Neural progenitor cell (in vitro differentiated cells): ENCODE measurements at places on chromosomes 13 and 19. TPM values are rescaled to one million over a fixed set of nuclear protein-coding genes. Genes with fewer than 3 reads are reported as not detected.

DNA sequence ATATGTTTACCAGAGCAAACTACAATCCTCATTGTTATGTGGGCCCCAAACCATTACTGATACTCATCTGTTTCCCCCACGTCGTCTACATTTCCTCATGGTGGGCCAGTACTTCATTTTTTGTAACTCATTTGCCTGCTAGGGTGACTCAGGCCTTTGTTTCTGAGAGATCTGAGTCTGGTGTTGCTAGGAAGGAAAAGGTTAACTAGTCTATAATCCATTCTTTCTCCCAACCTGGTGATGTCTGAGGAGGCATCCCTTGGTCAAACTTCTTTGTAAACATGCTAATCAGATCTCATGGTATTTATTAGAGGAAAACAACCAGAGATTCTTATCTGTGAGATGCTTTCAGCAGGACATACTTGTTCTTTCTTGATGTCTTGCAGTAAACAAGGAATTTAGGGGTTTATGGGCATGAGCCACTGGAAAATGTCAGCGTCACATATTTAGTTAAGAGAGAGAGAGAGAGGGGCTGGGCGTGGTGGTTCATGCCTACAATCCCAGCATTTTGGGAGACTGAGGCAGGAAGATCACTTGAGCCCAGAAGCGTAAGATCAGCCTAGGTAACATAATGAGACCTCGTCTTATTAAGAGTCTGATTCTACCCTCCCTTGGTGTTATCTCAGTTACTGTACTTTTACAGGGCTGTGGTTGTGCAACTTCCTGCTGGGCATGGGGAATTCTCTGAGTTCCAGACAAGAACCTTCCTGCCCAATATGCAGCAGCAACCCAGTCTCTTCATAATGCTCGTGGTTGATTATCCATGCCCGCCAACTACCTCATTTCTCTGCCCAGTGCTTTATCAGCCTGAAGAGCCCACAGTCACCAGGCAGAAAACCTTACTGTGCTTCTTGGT lies 9.7 kb upstream of the DPRX start:
- DNase-seq: no peak

DNA sequence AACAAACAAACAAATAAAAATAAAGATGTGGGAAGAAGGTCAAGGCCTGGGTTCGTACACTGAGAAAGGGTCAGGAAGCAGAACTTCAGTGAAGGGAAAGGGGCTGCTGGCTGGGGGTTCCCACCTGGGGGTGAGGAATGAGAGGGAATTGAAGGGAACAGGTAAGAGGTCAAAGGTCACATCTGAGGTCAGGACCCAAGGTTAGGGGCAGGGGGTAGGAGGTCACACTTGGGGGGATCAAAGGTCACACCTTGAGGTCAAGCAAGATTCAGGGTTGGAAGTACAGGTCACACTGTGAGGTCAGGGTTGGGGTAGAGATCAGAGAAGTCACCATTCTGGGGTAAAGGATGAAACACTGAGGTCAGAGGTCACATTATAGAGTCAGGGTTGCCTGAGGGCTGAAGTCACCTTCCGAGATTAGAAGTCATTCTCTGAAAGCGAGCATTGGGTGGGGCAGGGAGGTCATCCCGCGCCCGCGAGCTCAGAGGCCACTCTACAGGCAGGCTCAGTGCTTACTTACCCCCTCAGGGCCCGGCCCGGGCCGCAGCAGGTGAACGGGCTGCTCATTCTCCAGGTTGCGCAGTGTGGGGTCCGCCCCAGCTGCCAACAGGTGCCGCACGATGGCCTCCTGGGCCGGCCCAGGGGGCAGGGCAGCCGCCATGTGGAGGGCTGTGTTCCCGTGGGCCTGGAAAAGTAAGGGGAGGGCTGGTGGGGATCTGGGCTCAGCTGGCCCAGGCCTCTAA lies 10.8 kb downstream of the NFKBID start:
- DNase-seq: no peak

GRCh38 chr13:51879133-51879532 lies 17.4 kb downstream of the CCDC70 start:
- no peak for DNase-seq

The GRK1 gene
- 0.40 TPM in 1 of 2 replicates, not detected in the other for total RNA-seq

- DNase-seq: no peak
Observed at GRCh38 chr19:6047256-6047655, 63.0 kb downstream of the RFX2 start.

The FBL gene
- 386 and 428 TPM in 2 replicates for total RNA-seq

DNA sequence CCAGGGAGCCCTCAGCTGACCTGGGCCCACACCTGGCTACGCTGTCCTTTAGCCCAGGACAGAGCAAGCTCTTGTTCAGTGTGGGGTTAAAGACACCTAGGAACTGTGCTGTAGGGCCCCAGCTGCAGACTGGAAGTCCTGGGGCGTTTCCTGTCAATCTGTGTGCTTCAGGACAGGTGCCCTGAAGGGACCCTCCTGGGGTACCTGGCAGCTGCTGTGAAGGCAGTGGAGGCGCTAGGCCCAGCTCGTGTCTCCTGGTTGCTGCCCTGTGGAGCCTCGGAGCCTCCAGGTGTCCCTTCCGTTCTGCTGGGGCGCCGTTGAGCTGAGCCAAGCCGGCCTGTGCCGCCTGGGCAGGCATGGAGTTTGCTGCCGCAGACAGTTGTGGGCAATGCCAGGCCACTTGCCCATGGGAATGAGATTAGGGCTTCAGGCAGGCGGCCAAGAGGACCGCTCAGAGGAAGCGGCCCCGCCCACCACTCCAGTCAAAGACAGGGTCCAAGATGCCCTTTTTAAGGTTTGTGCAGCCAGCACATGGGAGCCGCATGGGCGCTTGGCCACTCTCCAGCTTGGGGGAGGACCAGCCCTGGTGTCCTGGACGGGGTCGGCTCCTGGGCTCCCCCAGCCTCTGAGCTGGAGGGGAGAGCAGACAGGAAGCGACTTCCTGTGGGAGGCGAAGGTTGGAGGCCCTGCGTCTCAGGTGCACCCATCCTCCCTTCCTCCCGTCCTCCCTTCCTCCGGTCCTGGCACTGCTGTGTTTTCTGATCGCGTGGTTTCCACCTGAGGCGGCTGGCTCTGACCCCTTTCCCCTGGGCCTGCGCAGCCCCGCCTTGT lies 4.0 kb downstream of the PTBP1 start:
- DNase-seq: no peak

DNA sequence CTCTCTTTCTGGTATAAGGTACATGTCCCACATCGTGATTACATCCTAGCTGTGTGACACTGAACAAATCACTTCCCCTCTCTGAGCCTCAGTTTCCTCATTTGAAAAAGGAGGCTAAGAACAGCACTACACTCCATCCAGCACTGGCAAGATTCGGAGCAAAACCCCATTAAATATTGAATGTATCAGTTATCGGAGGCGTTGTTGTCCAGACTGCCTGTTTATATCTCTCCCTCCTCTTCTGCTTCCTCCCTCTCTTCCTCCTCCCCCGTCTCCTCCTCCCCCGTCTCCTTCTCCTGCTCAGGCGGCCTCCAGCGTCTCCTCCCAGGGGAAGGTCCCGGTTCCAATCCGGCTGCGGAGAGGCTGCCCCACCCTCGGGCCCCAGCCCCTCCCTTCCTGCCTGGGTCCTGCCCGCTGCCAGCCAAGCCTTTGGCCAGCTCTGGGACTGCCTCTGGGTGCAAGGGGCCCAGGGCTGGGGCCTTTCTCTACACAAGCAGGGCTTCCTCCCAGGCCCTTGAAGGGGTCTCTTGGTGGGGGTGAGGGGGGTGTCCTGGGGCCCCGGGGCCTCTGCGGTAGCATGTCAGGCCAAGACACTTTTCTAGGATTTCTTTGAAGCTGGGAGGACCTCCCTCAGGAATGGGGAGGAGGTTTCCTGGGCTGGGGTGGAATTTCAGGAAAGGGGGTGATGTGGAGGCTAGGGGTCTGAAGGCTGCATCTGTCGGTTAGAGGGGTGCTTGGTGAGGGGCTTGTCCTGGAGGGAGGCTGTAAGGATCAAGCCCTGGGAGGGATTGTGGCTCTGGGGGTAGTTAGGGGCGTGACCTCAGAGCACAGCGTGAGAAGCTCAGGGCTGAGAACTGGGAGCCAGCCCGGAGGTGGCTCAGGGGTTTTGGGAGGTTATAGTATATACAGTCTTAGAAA lies 1.9 kb downstream of the RRAS start:
- peak; percentile 69 for DNase-seq

The CABP5 gene
- total RNA-seq: not detected in 2 replicates

DNA sequence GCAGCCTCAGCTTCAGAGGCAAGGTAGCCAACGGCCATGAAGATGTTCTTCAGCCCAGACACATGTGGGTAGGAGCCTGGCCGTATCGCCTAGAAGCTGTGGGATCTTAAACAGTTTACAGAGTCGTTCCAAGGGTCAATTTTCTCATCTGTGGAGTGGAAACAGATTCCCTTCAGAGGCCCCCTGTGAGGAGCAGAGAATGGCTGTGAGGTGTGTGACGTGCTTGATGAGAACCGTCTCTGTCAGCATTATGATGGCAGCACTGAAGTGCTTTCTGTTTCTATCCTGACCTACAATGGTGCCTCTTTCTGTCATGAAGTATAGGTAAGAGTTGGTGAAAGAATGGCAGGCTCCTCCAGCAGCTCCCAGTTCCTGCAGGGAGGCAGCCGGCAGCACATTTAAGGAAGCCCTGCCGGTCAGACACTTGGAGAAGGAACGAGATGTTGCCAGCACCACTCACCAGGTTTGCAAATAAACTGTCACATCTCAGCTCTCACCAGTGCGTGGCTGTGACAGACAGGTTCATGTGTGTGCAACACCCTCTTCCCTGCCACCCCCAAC lies 277.3 kb downstream of the FOXO1 start:
- DNase-seq: no peak

The PCDH17 gene
- 5.3 and 6.2 TPM in 2 replicates for total RNA-seq

DNA sequence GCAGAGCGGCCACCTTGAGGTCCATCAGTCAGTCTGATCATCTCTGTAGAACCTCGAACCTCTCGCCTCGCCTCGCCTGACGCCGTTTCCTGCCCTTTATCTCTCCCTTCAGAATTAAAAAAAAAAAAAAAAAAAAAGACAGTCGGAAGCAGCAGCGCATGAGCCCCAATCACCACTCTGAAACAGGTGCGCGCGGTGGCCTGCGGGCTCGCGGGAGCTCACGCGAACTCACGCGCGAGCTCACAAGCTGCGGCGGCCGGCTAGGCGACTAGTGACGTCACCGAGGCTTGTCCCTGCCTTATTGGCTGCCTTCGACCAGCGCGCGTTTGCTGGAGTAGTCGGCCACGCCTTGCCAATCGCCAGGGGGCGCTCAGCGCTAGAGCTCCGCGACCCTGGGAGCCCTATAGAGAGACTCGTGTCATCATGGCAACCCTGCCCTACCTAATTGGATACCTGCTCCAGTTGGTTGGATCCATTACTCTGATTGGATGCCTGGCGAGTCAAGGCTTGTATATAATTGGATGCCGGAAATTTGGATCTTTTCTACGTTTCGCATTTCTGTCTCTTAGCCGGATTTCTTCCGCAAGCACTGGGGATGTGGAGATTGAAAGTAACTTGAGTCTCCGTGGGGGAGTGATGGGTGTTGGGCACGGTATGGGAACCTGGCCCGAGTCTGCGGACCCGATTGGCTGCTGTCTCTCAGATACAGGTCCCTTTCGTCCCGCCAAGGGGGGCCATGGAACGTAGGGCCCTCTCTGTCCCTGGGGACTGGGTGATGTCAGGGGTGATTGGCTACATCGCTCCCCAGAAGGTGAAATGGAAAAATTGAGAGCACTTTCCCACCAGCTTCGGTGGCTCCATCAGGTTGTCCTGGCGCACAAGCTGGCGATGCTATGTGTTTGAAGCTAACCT lies 31.6 kb downstream of the SYT3 start:
- DNase-seq: peak; percentile 97

GRCh38 chr13:71260246-71260645 lies 606.8 kb downstream of the DACH1 start:
- no peak for DNase-seq

DNA sequence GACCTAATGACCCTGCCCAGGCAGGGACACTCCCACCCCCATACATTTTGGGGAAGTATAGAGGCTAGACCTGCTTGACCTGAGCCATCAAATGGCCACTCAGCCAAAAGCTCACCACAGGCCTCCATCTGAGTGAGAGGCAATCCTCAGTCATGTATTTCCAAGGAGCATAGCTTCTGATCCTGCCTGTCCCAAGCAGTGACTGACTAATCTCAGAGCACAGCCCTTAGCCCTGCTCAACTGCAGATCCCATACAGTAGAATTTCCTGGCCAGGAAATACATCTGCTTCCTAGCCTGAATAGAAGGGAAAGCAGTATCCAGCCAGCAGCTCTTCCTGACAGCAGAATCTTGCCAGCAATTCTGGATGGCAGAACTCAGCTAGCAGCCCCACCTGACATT lies 880.6 kb upstream of the GPC6 start:
- DNase-seq: peak; percentile 17

GRCh38 chr13:113835461-113836270 lies 28.2 kb downstream of the GAS6 start:
- DNase-seq: no peak

The MEF2B gene
- 0.15 TPM in 1 of 2 replicates, not detected in the other for total RNA-seq

GRCh38 chr13:76917095-76917494 lies 30.9 kb upstream of the KCTD12 start:
- DNase-seq: no peak

The ZNF317 gene
- total RNA-seq: 19.6 and 23.0 TPM in 2 replicates

- DNase-seq: peak; percentile 40
Observed at GRCh38 chr19:1170938-1171754, 2.9 kb downstream of the SBNO2 start.

- no peak for DNase-seq
Observed at GRCh38 chr19:35039881-35040825, 1.4 kb upstream of the HPN start.

- DNase-seq: no peak
Observed at GRCh38 chr13:21109168-21109567, 47.8 kb upstream of the LATS2 start.

The IGFL1 gene
- not detected in 2 replicates for total RNA-seq

- no peak for DNase-seq
Observed at GRCh38 chr13:44726778-44727177, 150.6 kb upstream of the TSC22D1 start.

DNA sequence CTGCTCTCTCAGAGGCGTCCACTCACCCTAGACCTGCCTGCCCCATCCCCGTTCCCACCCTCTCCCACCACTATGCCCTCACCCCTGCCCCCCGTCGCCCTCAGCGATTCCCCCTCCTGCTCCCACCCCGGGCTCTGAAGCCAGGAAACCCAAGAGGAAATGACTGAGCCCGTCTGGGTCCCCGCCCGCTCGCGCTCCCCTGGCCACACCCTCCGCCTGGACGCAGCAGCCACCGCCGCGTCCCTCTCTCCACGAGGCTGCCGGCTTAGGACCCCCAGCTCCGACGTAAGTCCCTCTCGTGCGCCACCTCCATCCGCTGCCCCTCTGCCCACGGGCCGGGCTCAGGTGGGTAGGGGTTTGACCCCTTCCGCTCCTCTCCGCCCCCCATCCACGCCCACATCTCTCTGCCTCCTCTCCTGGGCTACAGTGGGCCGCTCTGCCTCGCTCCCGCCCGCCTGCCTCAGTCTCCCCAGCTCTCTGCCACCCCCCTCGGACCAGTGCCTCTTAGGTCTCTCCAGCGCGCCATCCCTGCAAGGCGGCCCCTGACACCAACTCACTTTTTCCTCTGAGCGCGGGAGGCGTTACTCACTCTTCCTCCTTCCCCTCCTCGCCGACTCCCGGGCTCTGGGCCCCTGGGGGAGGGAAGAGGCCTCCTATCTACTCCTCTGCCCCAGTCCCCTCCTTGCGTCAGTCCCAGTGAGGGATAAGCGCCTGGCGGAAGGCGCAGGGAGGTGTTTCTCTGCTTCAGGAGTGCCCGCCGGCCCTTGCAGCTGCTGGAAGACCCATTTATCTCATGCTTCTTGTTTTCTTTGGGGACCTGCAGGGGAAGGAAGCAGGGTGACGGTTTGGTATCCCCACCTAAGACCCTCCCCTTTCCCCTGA lies at the start of gene FXYD5:
FXYD5 (plus strand) TSS at position 211 of the 882 bp plus-strand sequence. CDS start 816 bp downstream, outside the sequence.
- DNase-seq: peak; percentile 72

The NECTIN2 gene
- 54.2 and 210 TPM in 2 replicates for total RNA-seq
